Ovary (tissue), 10 donors: ENCODE measurements at places on chromosomes 13 and 19. TPM values are rescaled to one million over a fixed set of nuclear protein-coding genes. Genes with fewer than 3 reads are reported as not detected.

LIM2 gene
- not detected for total RNA-seq

CRLF1 gene
- not detected for total RNA-seq

KLF5 gene
- total RNA-seq, result 3.2 TPM

ONECUT3 gene
- not detected for total RNA-seq

PRR20B gene
- total RNA-seq, result not detected

SHC2 gene
- 25.1 TPM for total RNA-seq

PPM1N gene
- 0.85 TPM for total RNA-seq

KLK4 gene
- total RNA-seq, result not detected

POSTN gene
- total RNA-seq, result 11.0 TPM

HSD17B14 gene
- 47.1 TPM for total RNA-seq

SOX21 gene
- not detected for total RNA-seq

DAND5 gene
- total RNA-seq, result not detected

DHDH gene
- total RNA-seq, result 0.67 TPM

ZNF154 gene
- total RNA-seq, result 6.5 TPM

KCNJ14 gene
- total RNA-seq, result 2.2 TPM

ZNF667 gene
- 12.8 TPM for total RNA-seq

SLAIN1 gene
- total RNA-seq, result 10.0 TPM

TINCR gene
- 1.8 TPM for total RNA-seq

RFPL4A gene
- not detected for total RNA-seq

IGFL1 gene
- not detected for total RNA-seq

KIR3DL1 gene
- not detected for total RNA-seq

ZNF728 gene
- 10.0 TPM for total RNA-seq

MTUS2 gene
- 1.5 TPM for total RNA-seq

ATP4A gene
- total RNA-seq, result not detected

TMEM190 gene
- 2.6 TPM for total RNA-seq

CERS1 gene
- 0.99 TPM for total RNA-seq

TSKS gene
- 0.71 TPM for total RNA-seq

NLRP7 gene
- total RNA-seq, result not detected

VPS36 gene
- 31.5 TPM for total RNA-seq

VSIG10L gene
- total RNA-seq, result 6.6 TPM

CCDC9 gene
- 37.0 TPM for total RNA-seq

HCN2 gene
- 0.10 TPM for total RNA-seq
